ENCODE measurements at places on chromosomes 3 and 15. TPM values are rescaled to one million over a fixed set of nuclear protein-coding genes. Genes with fewer than 3 reads are reported as not detected.

GRCh38 chr15:78895471-78895870 is 22.8 kb downstream of the MORF4L1 start:
- DNase-seq = no peak

DNA sequence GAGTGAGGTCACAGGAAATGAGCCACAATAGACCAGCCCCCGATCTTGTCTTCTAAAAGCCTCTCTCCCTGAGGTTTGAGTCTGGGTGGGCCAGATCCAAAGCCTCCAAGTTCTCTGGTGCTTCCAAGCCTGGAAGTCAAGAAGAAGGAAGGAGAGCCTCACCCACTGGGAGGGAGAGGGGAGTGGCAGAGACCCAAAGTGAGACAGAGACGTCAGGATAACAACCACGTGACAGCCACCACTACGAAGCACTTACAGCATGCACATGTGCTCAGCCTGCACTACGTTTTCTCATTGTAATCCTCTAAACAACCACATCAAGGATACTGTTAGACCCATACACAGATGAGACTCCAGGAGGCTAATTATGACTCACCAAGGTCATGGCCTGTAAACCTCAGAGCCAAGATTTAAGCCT is 197.3 kb upstream of the LINGO1 start:
- DNase-seq = no peak

DNA sequence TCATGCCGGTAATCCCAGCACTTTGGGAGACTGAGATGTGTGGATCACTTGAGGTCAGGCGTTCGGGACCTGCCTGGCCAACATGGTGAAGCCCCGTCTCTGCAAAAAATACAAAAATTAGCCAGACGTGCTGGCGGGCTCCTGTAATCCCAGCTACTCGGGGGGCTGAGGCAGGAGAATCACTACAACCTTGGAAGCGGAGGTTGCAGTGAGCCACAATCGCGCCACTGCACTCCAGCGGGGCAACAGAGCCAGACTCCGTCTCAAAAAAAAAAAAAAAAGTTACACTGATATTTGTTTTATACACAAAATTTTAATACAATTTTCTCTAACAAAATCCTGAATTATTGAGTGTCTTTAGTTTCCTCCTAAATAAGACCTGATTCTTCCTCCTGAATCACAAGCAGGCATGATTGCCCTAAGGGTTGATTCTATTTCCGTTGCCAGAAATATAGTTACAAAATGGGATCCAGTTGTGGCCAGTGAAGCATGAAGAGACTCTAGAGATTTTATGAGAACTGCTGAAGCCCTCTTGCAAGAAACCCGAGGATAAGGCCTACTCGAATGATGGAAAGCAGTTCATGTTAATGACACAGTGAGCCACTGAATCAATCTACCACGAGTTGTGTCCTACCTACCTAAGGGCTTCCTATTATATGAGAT is 9.6 kb upstream of the SMARCC1 start:
- no peak for DNase-seq

DNA sequence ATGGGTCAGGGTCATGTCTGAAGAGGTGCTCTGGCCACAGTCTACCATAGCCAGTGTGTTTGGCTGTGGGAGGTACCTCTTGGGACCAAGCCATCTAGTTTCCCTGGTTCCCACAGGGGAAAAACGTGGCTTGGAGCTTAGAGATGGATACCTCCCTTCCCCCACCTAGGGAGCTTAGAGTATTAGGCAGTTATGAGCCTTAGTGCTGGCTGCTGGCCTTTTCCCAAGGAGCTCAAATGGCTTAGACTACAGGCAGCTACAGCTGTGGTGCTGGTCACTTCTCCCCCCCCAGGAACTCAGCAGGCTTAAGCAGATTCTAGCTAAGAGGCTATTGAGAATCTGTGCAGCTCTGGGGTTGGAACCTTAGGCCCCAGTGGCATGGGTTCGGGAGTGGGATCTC is 591.2 kb downstream of the NSUN3 start:
- no peak for DNase-seq

- no peak for DNase-seq
These were observed 184.3 kb downstream of the ANXA2 start for GRCh38 chr15:60213377-60214000.

DNA sequence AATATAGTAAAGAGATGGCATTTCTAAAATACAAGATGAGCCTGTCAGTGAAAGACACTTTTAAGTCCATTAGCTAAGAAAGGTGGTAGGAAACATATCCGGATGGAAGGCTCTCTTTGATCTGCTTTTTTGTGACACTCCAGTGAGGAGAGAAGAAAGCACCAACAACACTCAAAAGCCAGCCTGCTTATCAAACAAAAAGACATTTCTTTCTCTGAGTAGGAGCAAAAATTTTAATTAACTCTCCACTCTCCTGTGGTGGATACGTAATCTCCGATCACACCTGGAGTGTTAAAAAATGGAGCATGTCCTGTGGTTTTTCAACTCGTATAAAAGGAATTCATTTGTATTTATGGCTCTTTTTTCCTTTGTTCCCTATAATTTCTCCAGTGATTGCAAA is 65.3 kb downstream of the OXNAD1 start:
- DNase-seq = no peak

DNA sequence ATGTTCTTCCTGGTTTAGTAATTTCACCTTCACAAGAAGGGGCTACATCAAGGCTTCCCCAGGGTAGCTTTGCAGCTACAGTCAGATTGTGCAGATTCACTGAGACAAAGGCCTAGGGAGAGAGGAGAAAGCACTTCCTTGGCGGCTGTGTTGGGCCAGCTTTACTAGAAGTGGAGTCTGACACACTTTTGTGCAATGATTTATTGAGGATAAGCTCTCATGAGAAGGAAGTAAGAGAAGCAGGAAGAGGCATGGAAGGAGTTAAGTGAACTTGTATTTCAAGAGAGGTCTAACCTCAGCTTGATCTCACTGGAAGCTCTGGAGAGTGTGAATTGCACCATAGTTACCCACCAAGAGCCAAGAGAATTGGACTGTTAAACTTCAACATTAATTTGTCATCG is 78.9 kb downstream of the TGFBR2 start:
- DNase-seq = no peak

BFSP2 gene
- not detected for total RNA-seq

POMGNT2 gene
- total RNA-seq = 15.6 TPM

NR2E3 gene
- total RNA-seq = 0.56 TPM

FOXL2NB gene
- total RNA-seq = 7.9 TPM

SPPL2A gene
- total RNA-seq = 50.6 TPM

CLDN18 gene
- not detected for total RNA-seq
